T-helper 1 cell (primary cell): ENCODE measurements at places on chromosomes 12 and 14.

DNA sequence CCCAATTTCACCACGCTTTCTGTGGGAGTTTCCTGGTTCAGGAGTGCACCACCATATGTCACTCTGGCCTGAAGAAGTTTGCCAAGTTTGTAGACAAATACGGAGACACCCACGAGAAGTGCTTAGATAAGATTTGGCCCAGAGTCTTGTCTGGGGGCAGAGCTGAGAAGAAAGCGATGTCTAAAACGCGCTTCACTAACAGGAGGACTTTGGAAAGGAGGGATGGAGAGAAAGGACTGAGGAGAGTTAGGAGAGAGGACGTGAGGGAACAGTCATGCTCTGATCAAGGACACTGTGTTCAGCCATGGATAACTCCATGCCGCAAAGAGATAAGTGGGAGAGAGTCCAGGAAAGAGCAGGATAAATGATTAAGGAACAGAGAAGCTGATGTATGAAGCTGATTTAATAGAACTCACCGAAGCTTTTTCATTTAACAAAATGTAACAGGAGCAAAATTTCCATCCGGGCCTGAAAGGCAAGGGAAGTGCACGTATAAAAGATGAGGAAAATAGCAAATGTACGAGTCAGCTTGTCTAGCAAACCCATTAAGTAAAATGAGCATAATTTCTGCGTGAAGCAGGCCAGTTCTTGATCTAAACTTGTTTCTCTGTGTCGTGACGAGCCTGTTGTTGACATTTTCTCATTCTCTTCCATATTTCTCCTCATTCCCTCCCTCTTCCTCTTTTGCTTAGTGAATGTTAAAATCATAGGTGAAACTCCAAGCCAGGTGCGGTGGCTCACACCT is 23.4 kb upstream of the MAP3K9 start:
- no peak for DNase-seq

DNA sequence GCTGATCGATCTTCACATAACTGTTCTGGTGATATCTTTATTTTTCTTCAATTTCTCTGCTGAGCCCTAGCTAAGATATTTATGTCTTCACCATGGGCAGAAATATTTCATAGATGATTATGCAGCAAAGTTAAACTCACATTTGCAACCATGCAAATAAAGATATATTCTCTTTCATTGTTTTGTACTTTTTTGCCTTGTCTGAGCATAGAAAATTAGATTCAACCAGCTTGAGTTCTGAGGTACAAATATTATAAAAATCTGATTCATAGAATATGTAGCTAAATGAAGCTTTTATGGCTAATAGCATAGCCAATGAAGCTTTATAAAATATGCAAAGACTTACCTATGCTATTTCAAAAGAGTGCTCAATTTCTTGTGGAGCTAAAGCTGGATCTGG is at the start of gene TAS2R13:
Gene TAS2R13 (minus strand): TSS at position 101 of the 400 bp plus-strand sequence. CDS start 264 bp downstream, outside the sequence.
- no peak for DNase-seq

- DNase-seq = no peak
These were observed 60.6 kb downstream of the ARL6IP4 start for GRCh38 chr12:123041042-123041531.

DNA sequence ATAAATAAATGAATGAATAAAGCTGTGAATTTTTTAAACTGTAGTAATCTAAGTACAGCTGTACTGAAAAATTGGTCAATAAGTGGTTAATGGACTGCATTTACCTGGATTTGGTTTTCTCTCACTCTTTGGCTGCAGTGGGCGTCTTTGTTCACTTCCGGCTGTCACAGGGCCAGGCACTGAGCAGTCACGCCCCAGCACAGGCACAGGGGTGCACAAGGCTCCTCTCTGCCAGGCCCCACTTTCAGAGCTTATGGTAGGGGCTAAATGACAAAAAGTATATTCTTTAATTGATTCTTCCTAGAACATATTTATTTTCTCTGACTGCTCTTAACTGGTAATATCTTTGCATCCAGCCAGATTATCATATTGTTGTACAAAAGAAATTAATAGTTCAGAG is 70.6 kb upstream of the DYNC1H1 start:
- DNase-seq = no peak

GRCh38 chr12:103455020-103455763 is 40.6 kb downstream of the C12orf42 start:
- DNase-seq = peak; percentile 55

GRCh38 chr12:12207746-12208145 is 59.1 kb downstream of the LRP6 start:
- DNase-seq = no peak

DNA sequence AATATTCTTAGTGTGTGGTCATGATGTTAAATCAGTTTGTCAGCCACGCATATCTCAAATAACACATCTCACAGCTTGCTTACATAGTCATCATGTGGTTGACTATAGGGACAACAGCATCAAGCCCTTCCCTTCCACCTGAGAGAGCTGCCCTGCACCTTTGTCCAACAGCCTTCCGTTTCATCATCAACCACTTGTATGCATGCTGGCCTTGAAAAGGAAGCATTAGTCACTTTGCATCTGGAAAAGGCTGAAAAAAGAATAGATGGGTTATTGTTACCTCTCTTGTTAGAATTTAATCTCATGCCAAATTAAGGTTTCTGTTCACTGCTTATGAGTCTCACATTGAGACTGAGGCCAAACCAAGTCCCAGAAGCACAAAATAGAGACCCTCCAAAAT is 1586.5 kb upstream of the SEL1L start:
- no peak for DNase-seq

DNA sequence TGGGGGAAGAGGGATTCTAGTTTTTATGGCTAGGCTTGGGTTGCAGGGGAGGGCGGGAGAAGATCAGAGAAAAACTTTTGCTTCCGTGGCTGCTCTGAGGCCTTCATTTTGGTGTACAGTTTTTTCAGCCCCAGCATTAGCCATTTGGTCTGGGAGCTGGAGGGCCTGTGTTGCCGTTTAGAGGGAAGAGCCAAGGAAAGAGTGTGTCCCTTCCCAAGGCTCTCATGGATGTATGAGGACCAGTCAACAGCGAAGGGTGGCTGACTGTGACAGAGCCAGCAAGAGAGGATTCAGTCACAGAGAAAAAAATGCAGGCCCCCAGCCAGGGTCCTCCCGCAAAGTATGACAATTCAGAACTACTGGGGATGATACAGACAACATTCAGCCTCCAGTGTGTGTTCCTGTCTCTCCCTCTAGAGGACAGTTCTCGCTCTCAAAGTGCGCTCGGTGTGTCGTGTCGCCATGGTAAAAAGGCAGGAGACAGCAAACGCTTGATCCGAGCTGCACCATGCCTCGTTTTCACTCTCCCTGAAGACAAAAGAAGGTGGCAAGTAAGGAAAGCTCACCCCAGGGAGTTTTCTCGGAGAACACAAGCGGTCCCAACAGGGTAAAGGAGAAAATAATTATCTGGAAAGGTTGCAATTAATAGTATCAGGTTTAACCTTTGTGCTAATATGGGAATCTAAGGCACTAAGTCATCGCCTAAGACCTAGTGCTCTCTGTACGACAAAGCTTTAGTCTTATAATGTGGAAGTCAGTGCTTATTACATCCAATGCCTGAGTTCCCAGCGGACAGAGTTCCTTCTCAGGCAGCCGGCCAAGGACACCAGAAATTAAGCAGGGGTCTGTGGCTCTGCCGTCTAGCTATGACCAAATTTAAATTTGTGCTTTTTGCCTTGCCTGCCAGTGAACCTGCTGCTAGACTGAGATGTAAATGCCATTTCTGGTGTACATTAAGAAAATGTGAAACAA is 157.3 kb upstream of the PLXNC1 start:
- no peak for DNase-seq

DNA sequence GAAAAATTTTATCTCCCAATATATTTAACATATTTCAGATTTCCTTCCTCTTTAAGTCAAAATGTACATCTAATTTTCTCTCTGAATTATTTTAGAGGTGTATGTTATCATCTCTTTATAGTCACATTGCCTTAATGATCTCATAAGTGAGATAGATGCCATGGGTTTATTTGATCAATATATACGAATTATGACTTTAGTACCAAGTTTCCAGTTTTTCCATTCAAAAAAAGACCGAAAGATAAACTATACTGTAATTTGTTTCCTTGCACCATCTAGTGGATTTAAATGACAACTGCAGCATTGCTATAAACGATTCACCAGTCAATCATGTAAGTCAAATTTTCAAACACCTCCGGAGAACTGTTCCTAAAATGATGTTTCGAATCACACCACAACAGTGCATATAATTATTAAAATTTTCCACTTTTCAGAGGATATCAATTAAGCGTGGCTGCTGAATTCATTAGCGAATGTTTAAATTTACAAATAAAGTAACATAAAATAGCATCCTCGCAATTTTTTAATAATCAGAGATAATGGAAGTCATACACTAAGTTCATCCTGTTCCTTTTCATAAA is 419 bp upstream of the ATXN7L3B start:
- DNase-seq = peak; percentile 70

GRCh38 chr14:97944380-97944779 is 1147.2 kb downstream of the VRK1 start:
- DNase-seq = no peak

DNA sequence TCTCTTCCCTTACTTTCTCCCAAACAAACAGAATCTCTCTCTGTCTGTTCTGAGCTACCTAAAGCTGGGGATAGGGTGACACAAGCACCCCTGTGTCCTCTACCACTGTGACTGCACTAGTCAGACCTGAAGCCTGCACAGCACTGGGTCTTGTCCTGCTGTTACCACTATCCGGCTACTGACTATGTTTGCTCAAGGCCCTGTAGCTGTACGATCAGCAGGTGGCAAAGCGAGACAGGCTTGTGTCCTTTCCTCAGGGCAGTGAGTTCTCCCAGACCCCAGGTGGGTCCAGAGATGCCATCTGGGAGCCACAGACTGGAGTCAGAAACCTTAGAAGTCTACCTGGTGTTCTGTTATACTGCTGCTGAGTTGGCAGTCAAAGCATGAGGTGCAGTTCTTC is 116.4 kb downstream of the NUBPL start:
- DNase-seq = no peak

GRCh38 chr14:97290065-97290464 is 492.9 kb downstream of the VRK1 start:
- DNase-seq = no peak

- DNase-seq = no peak
These were observed 45.0 kb upstream of the OR6J1 start for GRCh38 chr14:22689199-22689598.
